ENCODE measurements at places on chromosomes 1 and 21.

DNA sequence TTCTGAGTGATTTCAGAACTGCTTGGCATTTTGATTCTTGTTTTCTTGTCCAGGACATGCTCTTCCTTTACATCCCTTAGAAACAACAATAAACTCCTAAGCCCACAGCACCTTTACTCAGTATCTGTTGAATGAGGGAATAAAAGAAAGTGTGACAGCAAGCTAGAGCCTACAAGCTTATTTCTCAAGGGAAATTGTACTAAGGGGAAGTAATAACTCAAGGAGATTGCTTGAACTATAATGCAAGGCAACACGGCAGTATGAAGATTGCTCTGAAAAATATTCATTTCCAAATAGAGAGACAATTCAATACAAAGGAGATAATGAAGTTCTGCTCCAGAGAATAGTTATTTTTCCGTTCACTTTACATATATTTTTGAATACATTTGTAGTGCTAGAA lies 6.5 kb downstream of the OR6P1 start:
- DNase-seq = no peak

DNA sequence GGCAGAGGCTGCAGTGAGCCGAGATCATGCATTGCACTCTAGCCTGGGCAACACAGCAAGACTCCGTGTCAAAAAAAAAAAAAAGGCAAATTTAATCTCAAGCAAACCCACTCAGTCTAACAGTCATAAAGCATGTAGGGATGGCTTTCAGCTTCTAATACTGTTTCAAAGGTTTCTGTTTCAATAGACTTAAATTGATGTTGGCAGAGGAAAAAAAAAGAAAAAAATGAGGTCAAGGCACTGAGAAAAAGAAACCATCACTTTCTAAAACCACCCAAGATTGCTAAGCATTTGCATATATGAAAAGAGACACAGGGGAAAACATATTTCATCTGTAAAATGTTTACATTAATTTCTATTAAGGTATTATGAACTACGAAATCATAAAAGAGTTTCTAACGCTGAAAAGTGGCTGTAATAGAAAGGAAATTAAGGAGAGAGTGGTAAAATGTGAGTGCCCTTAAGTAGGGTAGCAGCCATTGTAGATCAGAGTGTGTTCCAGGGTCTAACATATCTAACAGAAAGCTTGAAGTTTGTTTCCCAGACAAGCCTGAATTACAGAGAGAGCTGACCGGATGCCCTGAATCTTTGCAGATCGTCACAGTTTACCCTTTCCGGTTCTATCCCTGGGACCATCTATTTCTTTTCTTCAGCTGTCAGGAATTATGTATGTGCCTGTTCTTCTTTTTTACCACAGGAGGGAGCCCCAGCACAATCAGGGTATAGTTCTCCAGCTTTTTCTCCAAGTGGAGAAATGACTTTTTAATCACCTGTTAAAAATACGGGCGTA lies 70.0 kb downstream of the PLD5 start:
- no peak for DNase-seq

DNA sequence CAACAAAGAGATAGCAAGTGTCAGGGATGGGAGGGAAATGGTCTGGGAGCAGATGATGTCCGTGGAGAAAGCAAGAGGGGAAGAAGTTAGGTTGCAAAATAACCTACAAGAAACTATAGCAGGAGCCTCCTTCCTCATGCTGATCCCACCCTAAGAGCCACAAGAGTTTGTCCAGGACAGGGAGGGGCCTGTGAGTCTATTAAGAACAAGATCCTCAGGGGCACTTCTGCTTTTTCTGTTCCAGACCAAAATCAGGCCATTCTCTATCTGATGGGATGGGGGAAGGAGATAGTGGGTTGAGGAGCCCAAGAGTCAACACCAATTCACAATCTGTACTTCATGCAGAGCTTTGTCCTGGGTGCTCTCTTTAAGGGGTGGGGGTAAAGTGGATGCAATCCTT lies 7.7 kb upstream of the ATP1A4 start:
- no peak for DNase-seq

- DNase-seq = no peak
These were observed 29.4 kb upstream of the CD101 start for GRCh38 chr1:116971965-116972673.

DNA sequence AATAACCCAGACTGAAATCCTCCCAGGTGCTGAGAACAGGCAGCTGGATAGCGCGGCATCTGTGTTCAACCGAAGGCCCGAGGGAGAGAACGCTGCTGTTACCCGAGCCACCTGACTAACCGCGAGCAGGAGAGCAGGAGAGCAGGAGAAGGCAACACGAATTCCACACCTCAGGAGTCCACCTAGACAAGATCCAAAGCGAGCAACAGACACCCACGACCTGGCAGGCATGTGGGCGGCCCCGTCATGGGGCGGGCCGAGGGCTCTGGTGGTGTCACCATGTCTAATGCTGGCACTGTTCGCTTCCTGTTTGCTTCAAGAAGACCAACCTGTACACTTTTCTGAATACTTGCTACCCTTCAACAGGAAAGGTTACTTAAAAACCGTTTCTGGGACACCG lies 20.9 kb upstream of the SPATC1L start:
- DNase-seq = no peak

- DNase-seq = no peak
These were observed 54.3 kb upstream of the DESI2 start for GRCh38 chr1:244598611-244599010.

GRCh38 chr1:84390226-84390625 lies 8.1 kb upstream of the DNASE2B start:
- DNase-seq = no peak

DNA sequence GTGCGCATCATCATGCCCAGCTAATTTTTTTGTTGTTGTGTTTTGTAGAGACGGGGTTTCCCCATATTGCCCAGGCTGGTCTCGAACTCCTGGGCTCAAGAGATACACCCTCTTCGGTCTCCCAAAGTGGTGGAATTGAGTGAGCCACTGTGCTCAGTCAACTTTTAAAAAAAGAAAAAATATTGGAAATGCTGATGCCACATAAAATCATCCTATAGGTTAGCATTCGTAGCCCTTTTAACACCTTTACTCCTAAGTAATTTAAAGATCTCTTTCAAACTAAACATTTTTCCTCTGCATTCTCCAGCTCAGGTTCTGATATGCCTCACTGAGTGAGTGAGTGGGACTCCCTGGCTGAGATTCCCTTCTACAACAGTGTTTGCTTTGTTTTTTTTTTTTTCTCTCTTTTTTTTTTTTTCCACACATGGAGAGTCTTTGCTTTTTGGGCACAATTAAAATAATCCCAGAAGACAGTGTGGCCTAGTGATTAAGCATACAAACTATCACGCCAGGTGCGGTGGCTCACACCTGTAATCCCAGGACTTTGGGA lies 74.0 kb downstream of the LPGAT1 start:
- DNase-seq = no peak

DNA sequence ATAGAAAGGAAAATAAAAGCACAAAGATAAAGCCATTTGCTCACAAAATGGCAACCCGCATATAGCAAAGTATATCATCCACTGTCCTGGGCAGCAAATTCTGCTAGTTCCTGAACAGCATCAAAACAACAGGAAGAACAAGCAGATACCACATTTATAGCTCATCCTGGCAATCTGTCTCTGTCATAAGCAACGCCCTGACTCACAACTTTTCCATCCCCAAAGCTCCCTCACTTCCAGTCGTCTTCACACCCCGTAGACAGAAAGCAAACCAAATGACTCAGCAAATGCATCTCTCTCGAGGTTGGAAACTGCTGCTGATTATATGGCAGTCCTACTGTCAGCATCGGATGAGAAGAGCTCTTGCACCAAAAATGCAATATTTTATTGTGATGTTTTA lies 65.8 kb downstream of the AK5 start:
- DNase-seq = no peak

DNA sequence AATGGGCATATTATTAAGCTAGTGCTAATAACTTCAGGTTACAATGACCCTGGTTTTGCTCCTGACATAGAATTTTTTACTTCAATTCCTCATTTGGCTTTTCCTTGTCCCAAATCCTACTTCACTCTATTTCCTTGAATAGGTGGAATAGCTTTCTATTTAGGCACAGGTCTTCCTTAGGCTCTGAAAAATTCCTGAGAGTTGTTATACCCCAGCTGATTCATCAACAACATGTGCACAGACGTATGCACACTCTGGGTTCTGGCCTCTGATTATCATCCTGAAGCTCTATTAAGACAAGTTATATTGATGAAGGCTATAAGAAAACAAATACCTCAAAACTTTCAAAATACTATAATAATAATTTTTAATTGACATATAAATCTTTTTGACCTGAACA lies 172.4 kb downstream of the NTMT2 start:
- DNase-seq = no peak

DNA sequence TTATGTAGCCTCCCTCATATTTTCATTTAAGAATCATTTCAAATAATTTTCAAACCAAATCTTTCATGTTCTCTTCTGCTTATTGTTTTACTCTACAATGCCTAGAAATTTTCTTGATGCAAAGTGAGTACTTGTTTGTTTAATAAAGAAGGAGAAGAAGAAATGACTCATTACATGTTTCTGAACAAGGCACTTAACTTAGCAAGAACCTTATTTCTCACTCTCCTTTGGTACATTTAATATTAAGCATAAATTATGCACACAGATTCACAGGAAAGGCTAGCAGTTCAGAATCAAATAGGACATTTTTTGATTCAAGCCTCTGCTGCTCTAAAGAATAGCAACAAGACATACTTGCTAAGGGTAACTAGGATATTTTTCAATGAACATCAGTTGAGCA lies 9.1 kb downstream of the SCYL3 start:
- DNase-seq = no peak

DNA sequence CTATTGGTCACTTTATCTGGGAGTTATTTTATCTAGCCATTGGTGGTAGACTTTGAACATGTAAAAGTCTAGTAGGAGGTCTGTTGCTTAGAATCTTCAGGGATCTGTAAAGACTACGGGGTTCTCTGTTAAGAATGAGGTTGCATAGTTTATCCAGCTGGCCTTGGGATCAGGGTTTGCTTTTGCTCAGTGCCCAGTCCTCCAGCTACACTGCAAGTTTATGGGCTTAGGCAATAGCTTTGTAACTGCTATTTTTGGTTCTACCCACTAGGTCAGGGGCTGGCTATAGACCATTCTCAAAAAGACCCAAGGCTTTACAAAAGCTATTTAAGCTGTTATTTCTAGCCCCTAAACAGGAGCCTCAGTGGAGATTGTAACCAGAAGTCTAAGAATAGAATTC lies 9.8 kb downstream of the SH3GLB1 start:
- DNase-seq = no peak

- no peak for DNase-seq
These were observed 50.3 kb downstream of the LEPR start for GRCh38 chr1:65470766-65471165.

DNA sequence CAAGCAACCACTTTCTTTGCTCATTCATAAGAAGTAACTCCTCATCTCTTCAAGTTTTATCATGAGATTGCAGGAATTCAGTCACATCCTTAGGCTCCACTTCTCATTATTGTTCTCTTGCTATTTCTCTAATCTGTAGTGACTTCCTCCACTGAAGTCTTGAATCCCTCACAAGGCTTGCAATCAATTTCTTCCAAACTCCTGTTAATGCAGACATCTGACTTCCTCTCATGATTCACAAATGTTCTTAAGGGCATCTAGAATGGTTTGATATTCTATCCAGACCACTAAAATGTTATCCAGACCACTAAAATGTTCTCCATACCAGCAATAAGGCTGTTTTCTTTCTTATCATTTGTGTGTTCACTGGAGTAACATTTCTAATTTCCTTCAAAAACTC lies 528.1 kb downstream of the DPYD start:
- DNase-seq = no peak

DNA sequence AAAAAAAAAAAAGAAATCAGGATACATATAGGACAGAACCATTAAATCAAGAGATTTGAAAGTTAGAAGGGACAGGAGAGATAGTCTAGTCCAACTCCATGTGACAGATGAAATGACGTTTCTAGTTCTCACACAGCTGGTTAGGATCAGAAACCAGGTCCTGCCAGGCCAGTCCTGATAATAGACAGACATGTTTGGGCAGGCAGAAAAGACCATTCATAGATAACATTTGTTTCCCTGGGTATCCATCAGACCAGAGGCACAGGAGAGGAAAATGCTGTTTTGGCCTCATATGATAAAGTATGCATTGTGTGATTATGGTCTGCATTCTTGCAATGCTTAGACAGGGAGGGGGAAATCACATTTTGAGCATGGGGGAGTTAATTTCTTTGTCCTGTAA lies 29.3 kb downstream of the ZBTB8B start:
- DNase-seq = no peak

- DNase-seq = no peak
These were observed 77.5 kb upstream of the PLD5 start for GRCh38 chr1:242602001-242602400.

- no peak for DNase-seq
These were observed 60.5 kb upstream of the IGSF21 start for GRCh38 chr1:18047122-18047521.

GRCh38 chr1:202587859-202588485 lies 122.3 kb downstream of the SYT2 start:
- DNase-seq = no peak

- DNase-seq = no peak
These were observed 697 bp upstream of the C21orf91 start for GRCh38 chr21:17819877-17820229.

DNA sequence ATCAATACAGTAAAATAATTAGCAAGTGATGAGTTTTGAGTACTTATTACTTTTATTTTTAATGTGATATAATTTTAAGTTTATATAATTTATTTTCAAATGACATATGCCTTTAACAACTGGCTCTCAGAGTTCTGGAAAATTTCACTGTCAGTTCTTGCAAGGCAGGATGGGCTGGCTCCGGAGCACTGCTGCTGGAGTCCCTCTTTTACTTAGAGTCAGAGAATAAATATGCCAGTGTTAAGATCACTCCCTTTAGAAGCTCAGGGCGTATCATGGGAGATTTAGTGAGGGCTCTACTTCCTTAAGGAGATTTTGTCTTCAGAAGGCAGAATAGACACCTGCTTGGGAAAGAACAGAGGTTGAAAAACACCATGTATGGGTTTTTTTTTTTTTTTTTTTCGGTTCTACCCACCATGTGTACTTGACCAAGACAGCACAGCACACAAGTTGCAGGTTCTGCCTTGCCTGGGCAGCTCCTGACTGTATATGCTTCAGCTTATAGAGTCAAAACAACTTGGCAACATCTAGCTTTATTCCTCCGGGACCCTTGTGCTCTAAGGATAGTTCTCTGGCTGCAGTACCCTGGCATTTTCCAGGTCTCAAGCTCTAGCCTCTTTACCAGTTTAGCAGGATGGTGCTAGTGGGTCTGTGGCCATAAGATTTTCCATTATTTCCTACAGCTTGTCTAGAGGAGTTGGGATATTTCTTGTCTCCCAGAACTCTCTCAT lies 29.7 kb upstream of the FMOD start:
- DNase-seq = no peak

GRCh38 chr21:33951276-33952178 lies 35.9 kb upstream of the ATP5PO start:
- no peak for DNase-seq

DNA sequence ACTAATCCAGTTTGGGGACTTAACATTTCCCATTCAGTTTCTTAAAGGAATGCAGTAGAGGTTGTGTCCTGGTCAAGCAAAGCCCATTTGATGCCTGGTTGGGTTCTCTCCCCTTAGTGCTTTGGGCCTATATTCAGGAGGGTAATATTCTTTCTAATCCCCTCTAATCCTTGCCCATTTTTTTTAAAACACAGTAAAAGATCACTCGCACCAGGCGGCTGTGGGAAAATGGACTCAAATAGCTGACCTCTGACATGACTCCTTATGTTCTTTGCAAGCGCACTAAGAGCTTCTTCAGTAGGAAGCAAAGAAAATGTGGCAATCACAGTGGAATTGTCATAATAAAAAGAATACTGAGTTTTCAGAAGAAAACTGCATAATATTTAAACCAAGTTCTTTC lies 49.9 kb downstream of the WNT2B start:
- no peak for DNase-seq

GRCh38 chr1:44270686-44271628 lies 57.7 kb downstream of the DMAP1 start:
- DNase-seq = no peak
